ENCODE measurements at places on chromosomes 12 and 14. TPM values are rescaled to one million over a fixed set of nuclear protein-coding genes. Genes with fewer than 3 reads are reported as not detected.

SMCO2 gene
- total RNA-seq: 0.55 TPM

ARHGDIB gene
- 402 TPM for total RNA-seq

GRCh38 chr14:90523961-90524875 is 127.4 kb downstream of the CALM1 start:
- H3K27me3 ChIP-seq: peaks cover 8% of the 10 kb centered on the region
- no peak overlapping the region for H3K27ac ChIP-seq
- no peak overlapping the region for H3K4me3 ChIP-seq
- no peak for DNase-seq
- no peaks in the 10 kb centered on the region for H3K4me1 ChIP-seq
- peaks cover 8% of the 10 kb centered on the region for H3K36me3 ChIP-seq

- no peaks in the 10 kb centered on the region for H3K4me1 ChIP-seq
- no peaks in the 10 kb centered on the region for H3K36me3 ChIP-seq
- H3K4me3 ChIP-seq: no peak overlapping the region
- no peak overlapping the region for H3K27ac ChIP-seq
- peaks cover 7% of the 10 kb centered on the region for H3K27me3 ChIP-seq
- no peak for DNase-seq
Observed at GRCh38 chr12:24470050-24470449, 478.9 kb downstream of the BCAT1 start.

- H3K36me3 ChIP-seq: no peaks in the 10 kb centered on the region
- DNase-seq: no peak
- no peaks in the 10 kb centered on the region for H3K4me1 ChIP-seq
- H3K4me3 ChIP-seq: peak within 1 kb of the TSS; percentile 70
- H3K27me3 ChIP-seq: peaks cover 55% of the 10 kb centered on the region
- no peak within 1 kb of the TSS for H3K27ac ChIP-seq
Observed at GRCh38 chr12:85280165-85280983, at the start of gene ALX1. Gene ALX1 (plus strand): TSS chr12:85280220. CDS start chr12:85280262, 42 bp downstream.

DNA sequence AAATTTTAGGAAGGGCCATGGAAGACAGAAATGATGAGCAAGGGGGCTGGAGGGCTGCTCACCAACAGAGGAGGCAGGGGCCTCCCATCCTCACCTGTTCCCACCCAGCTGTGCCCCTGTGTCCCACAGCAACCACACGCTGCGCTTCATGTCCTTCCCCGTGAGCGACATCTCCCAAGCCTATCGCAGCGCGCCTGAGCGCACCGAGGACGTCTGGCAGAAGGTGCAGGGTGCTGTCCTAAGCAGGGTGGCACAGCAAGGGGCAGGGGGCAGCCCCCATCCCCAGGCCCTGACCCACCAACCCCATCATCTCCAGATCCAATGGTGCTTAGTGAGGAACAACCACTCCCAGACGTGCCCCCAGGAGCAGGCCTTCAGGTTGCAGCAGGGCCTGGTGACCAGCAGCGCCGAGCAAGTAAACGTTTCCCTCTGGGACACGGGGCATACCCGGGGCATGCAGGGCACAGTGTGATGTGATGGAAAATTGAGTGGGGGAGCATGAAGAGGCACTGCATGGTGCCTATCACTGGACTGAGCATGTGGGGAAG is 8.1 kb downstream of the CARMIL3 start:
- H3K27ac ChIP-seq: no peak overlapping the region
- DNase-seq: no peak
- no peaks in the 10 kb centered on the region for H3K36me3 ChIP-seq
- no peak overlapping the region for H3K4me3 ChIP-seq

CMTM5 gene
- total RNA-seq: 0.30 TPM

DNA sequence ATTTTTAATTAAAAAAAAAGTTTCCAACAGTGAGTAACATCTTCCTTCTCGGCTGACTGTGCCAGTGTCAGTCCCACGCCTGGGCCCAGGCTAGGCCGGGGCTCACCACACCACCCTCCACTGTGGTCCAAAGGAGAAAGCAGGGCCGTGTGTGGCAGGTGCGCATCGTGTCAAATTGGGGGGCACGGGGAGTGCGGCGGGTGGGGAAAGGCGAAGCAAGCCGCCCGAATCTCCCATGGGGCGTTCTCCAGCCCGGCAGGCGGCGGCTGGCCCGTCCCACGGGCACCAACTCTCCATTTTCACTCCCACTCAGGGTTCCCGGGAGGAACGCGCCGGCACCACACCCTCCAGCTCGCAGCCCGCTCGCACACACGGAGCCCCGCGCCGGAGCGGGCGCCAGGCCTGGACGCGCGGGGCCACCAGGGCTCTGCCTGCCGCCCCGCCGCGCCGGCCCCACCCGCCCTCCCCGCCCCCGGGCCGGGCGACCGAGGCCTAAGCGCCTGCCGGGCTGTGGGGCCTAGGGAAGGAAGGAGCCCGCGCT is 604 bp downstream of the EEA1 start:
- peak; percentile 70 for DNase-seq
- peaks cover 1% of the 10 kb centered on the region for H3K36me3 ChIP-seq
- peaks cover 54% of the 10 kb centered on the region for H3K4me1 ChIP-seq
- H3K4me3 ChIP-seq: peak overlapping the region; percentile 90
- H3K27me3 ChIP-seq: no peaks in the 10 kb centered on the region

DNA sequence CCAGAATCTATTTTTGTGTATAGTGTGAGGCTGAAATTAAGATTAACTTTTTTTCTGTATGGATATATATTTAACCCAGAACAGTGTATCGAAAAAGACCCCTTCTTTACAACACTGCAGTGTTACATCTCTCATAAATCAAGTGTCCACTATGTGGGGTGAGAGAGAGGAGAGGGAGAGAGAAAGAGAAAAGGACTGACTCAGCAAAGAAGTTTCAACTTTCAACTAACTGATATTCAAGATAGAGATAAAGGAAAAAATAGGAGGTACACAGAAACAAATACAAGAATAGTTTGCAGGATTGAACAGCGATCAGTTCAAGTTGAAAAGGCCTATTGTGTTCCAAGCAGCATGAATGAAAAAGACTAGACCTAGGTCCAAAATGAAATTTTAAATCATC is 126.7 kb upstream of the NEDD1 start:
- H3K4me1 ChIP-seq: no peaks in the 10 kb centered on the region
- H3K27ac ChIP-seq: no peak overlapping the region

- DNase-seq: no peak
- H3K36me3 ChIP-seq: no peaks in the 10 kb centered on the region
- H3K27ac ChIP-seq: no peak overlapping the region
- H3K4me3 ChIP-seq: no peak overlapping the region
Observed at GRCh38 chr12:40378691-40379090, 153.9 kb downstream of the LRRK2 start.

- H3K27ac ChIP-seq: no peak overlapping the region
- no peak overlapping the region for H3K4me3 ChIP-seq
- no peaks in the 10 kb centered on the region for H3K4me1 ChIP-seq
- no peak for DNase-seq
- no peaks in the 10 kb centered on the region for H3K27me3 ChIP-seq
- no peaks in the 10 kb centered on the region for H3K36me3 ChIP-seq
Observed at GRCh38 chr14:93720981-93721483, 67.3 kb downstream of the PRIMA1 start.

GRCh38 chr12:26319511-26319910 is 124.1 kb downstream of the SSPN start:
- H3K4me1 ChIP-seq: peaks cover 14% of the 10 kb centered on the region
- no peak overlapping the region for H3K27ac ChIP-seq
- H3K36me3 ChIP-seq: peaks cover 8% of the 10 kb centered on the region
- no peak overlapping the region for H3K4me3 ChIP-seq
- H3K27me3 ChIP-seq: peaks cover 34% of the 10 kb centered on the region
- no peak for DNase-seq

GRCh38 chr12:3704512-3705353 is 48.2 kb downstream of the CRACR2A start:
- peaks cover 9% of the 10 kb centered on the region for H3K36me3 ChIP-seq
- H3K4me1 ChIP-seq: no peaks in the 10 kb centered on the region
- H3K4me3 ChIP-seq: no peak overlapping the region
- no peak overlapping the region for H3K27ac ChIP-seq

- no peak overlapping the region for H3K4me3 ChIP-seq
- no peaks in the 10 kb centered on the region for H3K36me3 ChIP-seq
- no peak for DNase-seq
- H3K27me3 ChIP-seq: peaks cover 16% of the 10 kb centered on the region
- peaks cover 13% of the 10 kb centered on the region for H3K4me1 ChIP-seq
Observed at GRCh38 chr12:14576896-14577295, 9.2 kb upstream of the PLBD1 start.

- no peak for DNase-seq
- H3K4me1 ChIP-seq: no peaks in the 10 kb centered on the region
- H3K27ac ChIP-seq: no peak overlapping the region
- no peaks in the 10 kb centered on the region for H3K27me3 ChIP-seq
Observed at GRCh38 chr14:78710963-78711362, 540.8 kb downstream of the NRXN3 start.

TBC1D30 gene
- 0.94 TPM for total RNA-seq

DNA sequence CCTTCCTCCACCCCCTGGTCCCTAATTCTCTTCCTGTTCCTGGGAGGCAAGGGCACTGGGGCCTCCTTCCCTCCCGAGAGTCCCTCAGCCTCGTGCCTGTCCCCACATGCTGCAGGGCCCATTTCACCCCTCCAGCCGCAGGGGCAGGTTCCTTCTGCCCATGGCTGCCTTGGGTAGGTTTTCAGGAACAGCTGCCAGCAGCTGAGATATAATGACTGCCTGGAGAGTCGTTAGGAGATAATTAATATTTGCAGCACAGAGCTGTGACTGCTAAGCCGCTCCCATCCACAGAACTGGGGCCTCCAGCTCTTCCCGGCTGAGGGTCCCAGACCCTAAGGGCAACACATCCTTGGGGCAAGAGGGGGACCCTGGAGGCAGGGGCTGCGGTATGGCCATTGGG is 211.9 kb upstream of the LHX5 start:
- H3K27me3 ChIP-seq: no peaks in the 10 kb centered on the region
- H3K4me3 ChIP-seq: no peak overlapping the region
- no peaks in the 10 kb centered on the region for H3K36me3 ChIP-seq
- H3K27ac ChIP-seq: no peak overlapping the region
- DNase-seq: no peak

KRT72 gene
- 2.3 TPM for total RNA-seq

DNA sequence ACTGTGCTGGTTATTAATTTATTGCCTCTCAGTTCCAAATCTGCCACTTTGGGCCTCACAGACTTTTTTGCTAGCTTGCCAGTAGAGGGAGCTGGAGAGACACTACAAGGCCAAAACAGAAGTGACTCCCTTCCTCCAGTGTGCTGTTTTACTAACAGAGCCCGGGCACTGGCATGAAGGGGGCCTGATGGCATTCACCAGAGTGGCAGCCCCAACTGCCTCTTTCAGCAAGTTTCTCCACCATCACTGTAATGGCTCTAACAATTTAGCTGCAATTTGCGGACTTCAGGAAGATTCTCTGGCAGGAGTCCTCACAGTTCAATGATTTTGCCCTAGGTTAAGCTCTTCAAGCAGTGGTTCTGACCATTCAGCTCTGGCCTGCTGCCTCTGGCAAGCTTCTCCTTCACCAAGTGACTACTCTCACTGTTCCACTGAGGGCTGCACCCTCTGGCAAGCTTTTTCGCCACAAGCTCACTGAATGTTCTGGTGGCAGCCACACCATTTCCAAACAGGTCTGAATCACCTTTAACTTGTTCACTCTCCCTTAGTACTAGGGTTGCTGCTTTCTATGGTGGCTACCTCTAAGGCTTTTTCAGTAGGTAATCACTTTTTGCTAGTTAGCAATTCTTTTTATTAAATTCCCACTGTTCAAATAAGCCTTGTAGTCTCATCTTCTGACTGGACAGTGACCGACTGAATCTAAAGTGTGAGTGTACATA is 104.9 kb downstream of the ZC3H14 start:
- DNase-seq: peak; percentile 58
- no peaks in the 10 kb centered on the region for H3K27me3 ChIP-seq
- H3K4me3 ChIP-seq: no peak overlapping the region
- no peaks in the 10 kb centered on the region for H3K4me1 ChIP-seq
- peaks cover 12% of the 10 kb centered on the region for H3K36me3 ChIP-seq

SLCO1B1 gene
- not detected for total RNA-seq
